ENCODE measurements at places on chromosomes 16 and 17. TPM values are rescaled to one million over a fixed set of nuclear protein-coding genes. Genes with fewer than 3 reads are reported as not detected.

DNA sequence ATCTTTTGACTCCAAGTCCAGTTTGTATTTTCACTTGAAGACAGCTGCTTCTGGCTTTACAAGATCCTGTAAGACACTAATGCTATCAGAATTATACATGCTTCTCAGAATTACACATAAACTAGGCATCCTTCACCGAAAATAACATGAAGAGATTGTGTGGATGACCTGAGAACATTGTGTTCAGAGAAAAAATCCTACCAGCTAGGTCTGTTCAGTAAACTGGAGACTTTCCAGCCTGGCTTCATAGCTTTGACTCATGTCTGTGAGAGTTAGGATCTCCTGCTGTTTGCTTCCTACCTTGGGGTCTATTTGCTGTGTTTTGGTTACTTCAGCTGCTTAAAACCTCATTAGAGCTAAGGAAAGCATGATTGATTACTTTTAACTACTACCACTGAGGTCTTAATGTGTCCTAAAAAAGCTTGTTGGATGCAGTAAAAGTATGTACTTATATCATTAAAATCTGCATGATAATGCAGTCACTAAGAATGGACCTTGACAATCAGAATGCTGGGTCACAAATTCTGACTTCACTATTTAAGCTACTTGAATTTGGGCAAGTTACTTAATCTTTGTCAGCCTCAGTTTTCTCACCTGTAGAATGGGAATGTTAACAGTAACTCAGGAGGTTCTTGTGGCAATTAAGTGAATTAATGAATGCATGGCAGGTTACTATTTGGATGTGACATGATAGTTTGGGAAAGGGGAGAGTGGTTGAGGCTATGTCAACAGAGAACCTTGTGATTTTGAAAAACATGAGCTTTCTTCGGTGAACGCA, 8.0 kb upstream of the MYH13 start:
- no peaks in the 10 kb centered on the region for H3K36me3 ChIP-seq
- no peaks in the 10 kb centered on the region for H3K4me1 ChIP-seq
- H3K4me3 ChIP-seq, result no peak overlapping the region
- DNase-seq, result no peak
- no peaks in the 10 kb centered on the region for H3K27me3 ChIP-seq
- H3K27ac ChIP-seq, result no peak overlapping the region

DNA sequence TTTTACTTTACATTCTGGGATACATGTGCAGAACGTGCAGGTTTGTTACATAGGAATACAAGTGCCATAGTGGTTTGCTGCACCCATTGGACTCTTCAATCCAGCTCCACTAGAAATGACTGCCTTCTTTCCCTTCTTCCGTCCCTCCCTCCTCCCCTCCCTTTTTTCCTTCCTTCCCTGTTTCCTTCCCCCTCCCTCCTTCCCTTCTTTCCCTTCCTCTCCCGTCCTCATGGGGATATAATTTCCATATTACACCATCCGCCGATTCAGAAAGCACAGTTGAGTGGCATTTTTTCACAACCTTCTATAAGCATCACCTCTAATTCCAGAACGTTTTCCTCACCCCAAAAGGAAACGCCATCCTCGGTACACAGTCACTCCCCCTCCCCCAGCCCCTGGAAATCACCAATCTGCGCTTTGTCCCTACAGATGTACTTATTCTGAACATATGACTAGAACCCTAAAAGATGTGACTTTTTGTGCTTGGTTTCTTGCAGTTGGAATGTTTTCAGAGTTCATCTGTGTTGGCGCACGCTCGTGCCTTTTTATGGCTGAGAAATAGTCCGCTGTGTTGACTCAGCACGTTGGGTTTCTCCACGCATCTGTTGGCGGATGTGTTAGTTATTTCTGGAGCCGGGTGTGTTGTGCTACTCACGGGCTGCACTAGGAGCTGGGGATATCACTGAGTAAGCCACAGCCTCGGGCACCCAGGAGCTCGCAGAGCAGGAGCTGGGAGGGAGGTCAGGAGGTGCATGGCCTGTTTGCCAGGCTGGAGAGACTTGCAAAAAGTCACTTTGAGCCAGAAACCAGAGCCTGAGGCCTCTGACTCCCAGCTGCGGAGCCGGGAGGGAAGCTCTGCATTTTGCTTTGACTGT, 336.4 kb downstream of the SEC14L1 start:
- H3K27ac ChIP-seq, result peak overlapping the region; percentile 76
- no peak overlapping the region for H3K4me3 ChIP-seq
- peaks cover 4% of the 10 kb centered on the region for H3K36me3 ChIP-seq

- no peaks in the 10 kb centered on the region for H3K36me3 ChIP-seq
- DNase-seq, result no peak
- no peaks in the 10 kb centered on the region for H3K27me3 ChIP-seq
- no peak overlapping the region for H3K4me3 ChIP-seq
- H3K4me1 ChIP-seq, result no peaks in the 10 kb centered on the region
- no peak overlapping the region for H3K27ac ChIP-seq
Measured at GRCh38 chr17:83031321-83031945, 48.0 kb upstream of the METRNL start.

DNA sequence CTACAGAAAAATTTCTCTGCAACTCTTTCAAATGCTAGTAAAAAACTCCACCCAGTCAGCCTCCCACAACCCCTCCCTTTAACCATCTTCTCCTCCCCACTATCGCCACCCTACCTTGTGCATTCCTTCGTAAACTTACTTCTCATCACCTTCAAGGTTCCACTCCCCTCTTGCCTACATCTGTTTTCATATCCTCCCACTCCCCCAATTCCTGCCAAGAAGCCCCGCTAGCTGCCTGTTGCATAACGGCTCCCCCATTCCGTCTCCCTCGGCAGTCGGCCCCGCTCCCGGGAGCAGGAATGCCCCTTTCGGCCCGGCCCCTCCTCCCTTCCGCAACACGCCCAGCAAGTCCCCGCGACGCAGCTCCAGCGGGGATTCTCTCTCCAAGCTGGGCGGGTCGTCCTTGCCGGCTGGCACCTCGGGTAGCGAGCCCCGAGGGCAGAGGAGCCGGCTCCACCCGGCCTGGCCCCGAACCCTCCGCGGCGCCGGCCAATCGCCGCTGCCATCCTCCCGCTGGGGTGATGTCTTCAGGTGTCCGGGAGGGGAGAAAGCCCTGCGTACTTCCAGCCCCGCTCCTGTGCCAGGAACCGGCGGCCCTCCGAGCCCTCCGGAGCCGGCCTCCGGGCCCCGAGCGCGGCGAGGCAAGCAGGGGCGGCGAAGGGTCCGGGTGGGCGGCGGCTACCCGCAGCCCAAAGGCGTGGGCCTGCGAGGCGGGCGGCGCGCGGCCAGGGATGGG, 1.5 kb downstream of the PHLPP2 start:
- peaks cover 38% of the 10 kb centered on the region for H3K4me1 ChIP-seq
- no peaks in the 10 kb centered on the region for H3K36me3 ChIP-seq
- peak overlapping the region; percentile 87 for H3K27ac ChIP-seq

DNA sequence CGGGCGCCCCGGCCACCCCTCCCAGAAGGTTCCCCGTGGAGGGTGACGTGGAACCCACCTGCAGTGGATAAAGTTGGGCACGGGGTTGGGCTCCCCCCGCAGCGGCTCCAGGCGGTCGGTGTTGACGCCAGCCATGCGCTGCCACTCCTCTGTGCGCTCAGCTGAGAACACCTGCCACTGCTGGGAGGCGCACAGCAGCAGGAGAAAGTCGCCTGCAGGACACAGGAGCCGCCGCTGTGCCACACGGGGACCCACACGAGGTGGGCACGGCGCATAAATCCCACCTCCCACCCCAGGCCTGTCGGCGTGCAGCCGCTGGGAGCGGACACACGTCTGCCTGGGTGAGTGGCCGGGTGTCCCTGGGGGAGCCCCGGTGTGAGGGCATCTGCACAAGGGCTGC, 20.7 kb downstream of the CTU2 start:
- H3K27ac ChIP-seq, result no peak overlapping the region
- H3K4me1 ChIP-seq, result no peaks in the 10 kb centered on the region
- peaks cover 50% of the 10 kb centered on the region for H3K36me3 ChIP-seq
- no peaks in the 10 kb centered on the region for H3K27me3 ChIP-seq

DNA sequence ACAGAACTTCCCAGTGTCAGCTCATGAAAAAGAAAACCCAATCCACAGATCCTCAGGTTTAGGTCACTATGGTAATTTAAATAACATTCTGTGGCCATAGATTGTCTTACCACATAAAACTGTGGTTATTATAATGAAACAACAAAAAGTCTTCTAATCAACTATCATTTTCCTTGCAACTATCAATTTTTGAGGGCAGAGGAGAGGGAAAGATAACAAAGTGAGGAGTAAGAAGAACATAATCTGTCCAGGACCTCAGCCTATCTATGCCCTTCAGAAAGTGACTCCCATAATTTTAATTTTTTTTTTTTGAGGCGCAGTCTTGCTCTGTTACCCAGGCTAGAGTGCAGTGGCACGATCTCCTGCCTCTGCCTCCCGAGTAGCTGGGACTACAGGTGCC, 4.0 kb upstream of the GGNBP2 start:
- no peak overlapping the region for H3K4me3 ChIP-seq
- peaks cover 14% of the 10 kb centered on the region for H3K4me1 ChIP-seq
- H3K27me3 ChIP-seq, result no peaks in the 10 kb centered on the region
- no peak for DNase-seq
- H3K27ac ChIP-seq, result no peak overlapping the region

DNA sequence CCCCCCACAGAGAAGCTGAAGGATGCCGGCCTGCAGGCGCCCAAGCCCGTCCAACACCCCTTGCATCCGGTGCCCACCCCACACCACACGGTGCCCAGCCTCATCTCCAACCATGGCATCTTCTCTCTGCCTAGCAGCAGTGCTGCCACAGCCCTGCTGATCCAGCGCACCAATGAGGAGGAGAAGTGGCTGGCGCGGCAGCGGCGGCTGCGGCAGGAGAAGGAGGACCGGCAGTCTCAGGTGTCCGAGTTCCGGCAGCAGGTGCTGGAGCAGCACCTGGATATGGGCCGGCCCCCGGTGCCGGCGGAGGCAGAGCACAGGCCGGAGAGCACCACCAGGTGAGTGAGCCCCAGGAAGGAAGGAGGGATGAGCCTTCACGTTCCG, 31.5 kb downstream of the GINS2 start:
- H3K27me3 ChIP-seq, result no peaks in the 10 kb centered on the region
- H3K4me1 ChIP-seq, result peaks cover 33% of the 10 kb centered on the region
- H3K27ac ChIP-seq, result no peak overlapping the region
- DNase-seq, result no peak

GRCh38 chr16:89344846-89345611, 127.5 kb downstream of the ZNF778 start:
- no peaks in the 10 kb centered on the region for H3K27me3 ChIP-seq
- no peaks in the 10 kb centered on the region for H3K36me3 ChIP-seq
- no peak overlapping the region for H3K27ac ChIP-seq
- H3K4me1 ChIP-seq, result peaks cover 30% of the 10 kb centered on the region
- DNase-seq, result no peak
- H3K4me3 ChIP-seq, result no peak overlapping the region

GRCh38 chr17:81049973-81050551, 15.1 kb downstream of the BAIAP2 start:
- H3K4me3 ChIP-seq, result no peak overlapping the region
- no peaks in the 10 kb centered on the region for H3K27me3 ChIP-seq
- no peak for DNase-seq

DNA sequence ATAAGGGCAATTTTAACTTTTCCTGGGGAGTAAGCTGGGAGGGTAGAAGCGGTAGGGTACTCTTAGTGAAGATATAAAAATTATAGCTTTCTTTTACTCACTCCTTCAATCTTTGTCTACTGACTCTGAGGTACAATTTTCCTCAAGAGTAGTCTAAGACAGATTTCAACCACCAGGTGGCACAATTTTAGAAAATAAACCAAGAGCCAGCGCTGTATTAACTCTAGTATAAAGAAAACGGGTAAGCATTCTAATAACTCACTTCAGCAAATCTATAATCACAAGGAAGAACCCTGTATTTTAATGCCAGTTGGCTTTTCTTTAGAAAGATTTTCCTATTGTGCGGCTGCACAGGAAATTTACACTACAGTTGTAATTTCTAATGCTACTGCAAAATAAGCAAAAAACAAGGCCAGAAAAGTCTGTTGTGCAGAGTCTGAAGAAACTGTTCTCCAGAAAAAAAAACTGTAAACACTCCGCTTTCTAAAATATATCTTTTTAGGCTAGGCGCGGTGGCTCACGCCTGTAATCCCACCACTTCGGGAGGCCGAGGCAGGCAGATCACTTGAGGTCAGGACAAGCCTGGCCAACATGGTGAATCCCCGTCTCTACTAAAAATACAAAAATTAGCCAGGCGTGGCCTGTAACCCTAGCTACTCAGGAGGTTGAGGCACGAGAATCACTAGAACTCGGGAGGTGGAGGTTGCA, 1.9 kb downstream of the CMC2 start:
- peak; percentile 8 for DNase-seq
- no peak overlapping the region for H3K27ac ChIP-seq
- no peak overlapping the region for H3K4me3 ChIP-seq
- no peaks in the 10 kb centered on the region for H3K27me3 ChIP-seq

The APOBR gene
- 0.54 TPM for total RNA-seq

The RAB40B gene
- 6.2 TPM for total RNA-seq

The SULT1A3 gene
- 13.8 TPM for total RNA-seq

The CORO6 gene
- total RNA-seq, result 112 TPM

The FBXL20 gene
- total RNA-seq, result 17.2 TPM

The RASL10B gene
- total RNA-seq, result 14.5 TPM

All from thyroid gland (tissue), 4 donors.